Stimulated activated CD4-positive, alpha-beta T cell treated with anti-CD3 and anti-CD28 coated beads, TNF-alpha, amount 100 ng/mL, for 1 hour (primary cell): ENCODE measurements at places on chromosomes 7 and 10.

DNA sequence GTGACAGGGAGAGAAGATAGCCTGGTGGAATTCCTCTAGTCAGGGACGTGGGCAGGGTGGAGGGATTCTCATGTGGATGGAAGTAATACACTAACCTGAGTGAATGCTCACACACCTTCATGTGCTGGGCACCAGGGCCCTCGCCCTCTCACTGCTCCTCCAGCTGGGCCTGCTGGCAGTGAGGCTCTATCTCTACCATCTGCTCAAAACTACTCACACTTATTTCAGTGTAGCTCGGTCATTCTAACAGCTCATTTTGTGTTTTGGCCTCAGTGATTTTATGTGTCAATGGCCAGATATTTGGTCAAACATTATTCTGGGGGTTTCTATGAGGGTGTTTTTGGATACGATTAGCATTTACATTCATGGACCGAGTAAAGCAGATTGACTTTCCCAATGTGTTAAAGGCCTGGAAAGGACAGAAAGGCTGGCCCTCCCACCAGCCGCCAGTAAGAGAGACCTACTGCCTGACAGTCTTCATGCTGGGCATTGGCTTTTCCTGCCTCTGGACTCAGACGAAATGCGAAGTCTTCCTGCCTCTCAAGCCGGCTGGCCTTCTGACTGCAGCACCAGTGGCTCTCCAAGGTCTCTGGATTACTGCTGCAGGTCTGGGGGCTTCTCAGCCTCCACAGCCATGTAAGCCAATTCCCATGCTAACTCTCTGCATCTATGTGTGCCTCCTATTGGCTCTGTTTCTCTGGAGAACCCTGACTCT, 335.4 kb downstream of the CXCL12 start:
- DNase-seq: no peak

GRCh38 chr10:102642736-102643335, 1.4 kb upstream of the TRIM8 start:
- DNase-seq: no peak

DNA sequence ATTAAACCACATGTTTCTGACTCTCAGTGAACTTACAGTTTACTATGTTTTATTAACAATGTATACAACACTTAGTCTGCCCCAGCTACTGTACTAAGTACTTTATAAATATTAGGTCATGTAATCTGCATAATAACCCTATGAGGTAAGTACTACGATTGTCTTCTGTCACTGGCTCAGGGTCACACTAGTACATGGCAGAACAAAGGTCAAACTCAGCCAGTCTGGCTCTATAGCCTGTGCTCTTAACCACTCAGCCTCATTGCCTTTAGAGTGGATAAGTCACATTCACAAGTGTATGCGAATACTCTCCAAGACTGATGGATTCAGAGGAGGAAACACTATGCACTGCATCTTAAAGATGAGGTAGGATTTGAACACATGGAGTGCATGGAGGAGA, 252.3 kb downstream of the KCNMA1 start:
- DNase-seq: no peak

DNA sequence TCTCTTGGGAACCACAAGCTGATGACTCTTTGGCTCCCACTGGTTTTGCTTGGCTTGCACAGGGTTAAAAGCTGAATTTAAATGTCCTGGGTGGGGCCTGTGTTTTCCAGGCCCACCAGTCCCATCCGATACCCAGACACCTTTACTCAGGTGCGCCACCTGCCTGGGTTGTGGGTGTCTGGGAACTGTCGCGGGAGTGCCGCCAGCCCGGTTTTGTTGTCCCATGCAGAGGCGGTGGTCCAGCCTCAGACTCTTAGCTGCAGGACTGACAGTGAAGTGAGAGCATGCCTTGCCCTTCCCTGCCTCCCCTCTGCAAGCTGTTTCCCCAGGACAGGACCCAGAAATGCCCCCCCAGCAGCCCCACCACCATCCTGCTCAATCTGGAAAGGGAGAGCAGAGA, 255.6 kb upstream of the ZNF32 start:
- no peak for DNase-seq

DNA sequence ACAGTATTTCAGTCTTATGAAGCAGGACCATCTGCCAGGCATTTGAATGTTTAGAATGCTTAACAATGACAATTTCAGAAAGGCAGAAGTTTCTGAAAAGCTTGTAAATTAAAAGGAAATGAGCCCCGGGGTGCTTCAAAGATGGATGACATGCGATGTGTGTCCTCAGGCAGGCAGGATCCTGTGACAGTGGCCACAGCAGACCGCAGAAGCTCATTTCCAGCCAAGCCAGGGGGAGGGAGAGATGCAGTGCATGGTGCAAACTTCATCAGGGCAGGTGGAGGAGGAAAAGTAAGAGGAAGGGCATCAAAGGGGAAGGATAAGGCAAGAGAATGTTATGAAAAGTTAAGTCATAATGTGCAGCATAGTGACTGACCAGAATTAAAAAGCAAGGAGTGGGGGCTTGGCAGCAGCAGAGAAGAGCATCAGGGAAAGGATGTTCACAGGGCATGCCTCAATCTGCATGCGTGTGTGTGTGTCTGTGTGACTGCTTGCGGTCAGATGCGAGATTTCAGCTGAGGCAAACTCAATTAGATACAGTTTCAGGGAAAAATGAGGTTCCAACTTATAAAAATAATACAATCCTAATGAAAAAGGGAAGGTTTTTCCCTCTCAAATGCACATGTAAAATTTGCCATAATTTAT, 173.7 kb downstream of the COBL start:
- DNase-seq: no peak
